ENCODE measurements at places on chromosomes 7 and 10.

DNA sequence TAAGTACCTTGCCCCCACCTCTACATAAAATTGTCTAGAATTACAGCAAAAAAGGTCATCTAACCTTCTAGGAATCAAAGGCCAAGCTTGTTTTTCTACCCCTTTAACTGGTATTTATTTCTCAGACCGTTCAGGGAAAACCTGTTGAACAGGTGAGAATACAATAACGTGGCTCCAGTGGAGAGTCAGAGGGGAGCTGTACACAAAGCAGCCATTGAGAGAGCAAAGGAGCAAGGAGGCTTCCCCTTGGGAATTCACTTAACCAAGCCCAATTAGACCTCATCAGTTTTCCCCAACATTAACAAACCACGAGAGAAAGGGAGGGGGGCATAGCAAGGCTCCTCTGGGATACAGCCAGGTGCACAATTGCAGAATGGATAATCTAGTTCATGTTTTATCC lies 101.9 kb downstream of the ELMO1 start:
- DNase-seq, result no peak

GRCh38 chr10:28947171-28947570 lies 269.9 kb downstream of the BAMBI start:
- DNase-seq, result no peak

- DNase-seq, result no peak
Measured at GRCh38 chr10:116630020-116630419, 9.3 kb downstream of the PNLIPRP2 start.

DNA sequence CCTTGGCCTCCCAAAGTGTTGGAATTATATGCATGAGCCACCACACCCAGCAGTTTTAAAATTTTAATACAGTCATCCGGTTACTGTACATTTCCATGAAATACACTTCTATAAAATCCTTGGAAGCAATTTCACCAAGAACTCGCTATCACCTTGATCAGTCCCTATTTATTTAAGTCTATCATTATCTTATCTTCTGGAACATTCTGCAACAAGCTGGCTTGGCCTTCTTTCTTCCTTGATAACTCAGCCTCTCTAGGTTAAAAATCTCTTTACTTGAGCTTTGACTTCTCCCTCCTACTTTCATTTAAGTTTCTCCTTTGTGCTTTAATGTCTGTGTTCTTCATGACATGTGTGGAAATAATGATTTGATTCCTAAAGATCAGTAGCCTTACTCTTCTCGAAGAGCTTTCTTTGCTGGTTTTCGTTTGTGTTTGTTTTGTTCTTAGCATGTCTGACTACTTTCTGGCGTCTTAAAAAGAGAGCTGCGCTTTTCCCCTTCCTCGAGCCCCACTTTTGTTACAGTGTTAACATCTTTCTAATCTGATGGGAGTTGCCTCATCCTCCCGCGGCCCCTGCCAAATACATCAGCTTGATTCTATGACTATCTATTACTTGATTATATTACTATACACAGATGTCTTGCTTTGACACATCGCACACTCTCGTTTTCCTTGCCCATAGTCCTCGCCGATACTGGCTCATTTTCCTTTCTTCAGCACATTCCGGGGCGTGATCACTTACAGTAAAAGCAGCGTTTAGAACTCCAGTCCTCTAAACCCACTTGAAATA lies 11.1 kb upstream of the CALML5 start:
- no peak for DNase-seq
